ENCODE measurements at places on chromosomes 11 and 22.

DNA sequence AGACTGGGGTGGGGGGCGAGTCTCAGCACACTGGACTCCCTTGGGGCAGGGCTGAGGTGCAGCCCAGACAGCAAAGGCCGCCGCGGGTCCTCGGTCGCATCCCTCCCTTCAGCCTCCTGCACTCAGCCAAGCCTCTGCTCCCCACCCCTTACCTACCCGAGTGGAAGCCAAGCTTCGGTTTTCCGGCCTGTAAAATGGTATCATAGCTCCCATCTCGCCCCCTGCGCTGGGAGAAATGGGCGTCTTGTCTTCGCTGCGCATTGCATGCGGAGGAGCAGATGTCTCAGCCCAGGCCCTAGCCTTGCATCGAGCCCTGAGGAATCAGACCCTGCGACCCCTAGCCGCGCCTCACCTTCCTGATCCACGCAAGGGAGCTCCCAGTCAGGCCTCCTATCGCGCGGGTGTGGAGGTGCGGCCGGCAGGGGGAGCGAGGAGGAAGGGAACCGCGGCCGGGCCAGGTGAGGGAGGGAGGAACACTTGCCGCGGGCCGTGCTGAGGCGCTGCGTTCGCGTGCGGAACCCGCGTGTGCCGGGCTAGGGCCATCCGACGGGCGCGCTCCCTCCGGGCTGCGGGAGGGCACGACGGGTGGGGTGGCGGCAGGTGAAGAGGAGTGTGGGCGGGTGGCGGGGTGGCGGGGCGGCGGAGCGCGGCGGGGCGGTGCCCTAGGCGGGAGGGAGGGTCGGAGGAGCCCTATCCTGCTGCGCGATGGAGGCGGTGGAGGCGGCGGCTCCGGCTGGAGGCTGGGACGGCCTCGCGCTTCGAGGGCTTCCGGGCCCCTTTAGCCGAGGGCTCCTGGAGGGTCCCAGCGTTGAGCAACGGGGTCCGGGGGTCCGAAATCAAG, 4.1 kb upstream of the TBX1 start:
- no peak for DNase-seq

DNA sequence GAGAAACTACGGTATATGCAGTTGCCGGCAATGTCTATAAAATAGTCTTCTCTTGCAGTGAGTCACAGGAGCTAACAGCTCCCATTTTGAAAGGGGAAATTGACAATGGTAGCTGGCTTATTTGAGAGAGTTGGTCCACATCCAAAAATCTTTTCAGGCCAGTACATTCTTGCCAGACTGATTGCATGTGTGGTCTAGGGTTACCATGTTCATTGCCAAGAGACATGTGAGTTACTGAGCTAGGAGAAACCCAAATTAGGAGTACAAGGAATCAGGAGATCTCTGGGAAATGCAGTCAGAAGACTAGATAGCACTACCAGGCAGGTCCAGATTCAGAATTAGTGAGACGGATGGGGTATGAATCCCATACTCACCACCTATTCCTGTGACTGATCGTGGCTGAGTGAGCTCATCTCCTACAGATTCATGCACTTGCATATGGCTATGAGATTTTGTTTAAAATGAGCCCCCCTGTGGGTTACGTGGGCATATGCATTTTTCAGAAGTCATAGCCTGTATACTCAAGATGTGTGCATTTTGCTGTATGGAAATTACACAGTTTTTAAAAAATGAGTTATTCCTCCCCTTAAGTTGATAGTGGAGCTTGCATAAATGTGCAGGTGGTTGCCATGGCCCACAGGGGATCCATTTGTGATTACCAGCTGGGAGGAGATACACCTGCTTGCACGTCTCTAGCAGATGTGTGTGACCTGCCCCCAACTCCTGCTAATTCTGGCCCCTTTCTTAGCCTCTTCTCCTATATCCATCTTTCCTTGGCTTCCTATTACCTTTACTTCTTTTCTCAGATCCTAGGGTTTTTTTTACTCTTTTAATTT, 102.7 kb downstream of the COMMD9 start:
- DNase-seq: no peak

DNA sequence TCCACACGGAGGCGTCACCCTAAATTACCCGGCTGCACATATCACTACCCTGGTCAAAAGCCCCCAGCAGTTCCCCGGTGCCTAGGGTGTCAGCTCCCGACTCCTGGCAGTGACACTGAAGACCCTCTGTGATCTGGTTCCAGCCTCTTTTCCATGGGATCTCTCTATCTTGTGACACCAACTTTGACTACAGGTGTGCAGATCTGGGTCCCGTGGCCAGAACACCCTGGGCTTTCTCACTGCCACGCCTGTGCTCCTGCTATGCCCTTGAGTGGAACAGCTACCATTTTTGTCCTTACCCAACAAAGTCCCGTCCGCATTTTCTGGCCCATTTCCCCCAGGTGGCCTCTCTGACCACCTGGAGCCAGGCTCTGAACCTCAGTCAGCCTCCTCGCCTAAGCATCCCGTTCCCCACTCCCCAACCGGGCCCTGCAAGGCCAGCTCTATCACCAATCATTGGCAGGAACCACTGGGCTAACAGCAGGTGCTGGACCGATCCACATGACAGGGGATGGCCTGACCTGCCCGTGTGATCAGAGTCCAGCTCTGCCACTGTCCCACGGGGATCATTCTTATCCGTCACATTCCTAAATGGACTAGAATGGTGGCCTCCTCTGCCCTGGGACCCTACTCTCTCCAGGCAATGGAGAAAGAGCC, 20.7 kb upstream of the CBX7 start:
- no peak for DNase-seq

- no peak for DNase-seq
Measured at GRCh38 chr11:34773826-34774225, 142.4 kb downstream of the APIP start.

GRCh38 chr11:67600324-67601029, 6.3 kb upstream of the NDUFV1 start:
- DNase-seq: no peak
